ENCODE measurements at places on chromosomes 1 and 21. TPM values are rescaled to one million over a fixed set of nuclear protein-coding genes. Genes with fewer than 3 reads are reported as not detected.

DNA sequence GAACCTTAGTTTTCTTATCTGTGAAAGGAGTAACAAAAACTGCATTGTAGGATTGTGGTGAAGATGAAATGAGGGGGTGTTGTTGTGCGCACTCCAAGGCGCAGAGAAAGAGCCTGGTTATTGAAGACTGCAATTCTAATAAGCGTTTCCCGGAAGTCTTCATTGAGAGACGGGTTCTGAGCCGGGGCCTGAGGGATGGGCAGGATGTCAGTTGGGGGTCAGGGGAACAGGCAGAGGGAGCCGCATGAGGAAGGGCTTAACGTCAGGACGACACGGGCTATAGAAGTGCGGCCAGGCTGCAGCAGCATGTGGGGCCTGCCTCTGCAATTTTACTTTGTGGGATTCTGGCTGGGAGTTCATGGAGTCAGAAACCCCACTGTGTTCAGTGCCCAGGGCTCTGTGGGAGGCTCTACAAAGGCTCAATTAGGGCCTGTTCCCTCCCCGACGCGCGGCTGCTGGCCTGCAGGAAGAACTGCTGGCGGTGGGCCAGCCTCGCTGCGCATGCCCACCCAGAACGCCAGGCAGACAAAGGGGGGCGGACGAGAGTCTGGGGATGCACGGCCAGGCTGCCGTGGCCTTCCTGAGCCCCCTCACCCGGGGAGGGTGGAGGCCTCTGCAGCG is 20.7 kb downstream of the TRIM62 start:
- no peak for DNase-seq

DNA sequence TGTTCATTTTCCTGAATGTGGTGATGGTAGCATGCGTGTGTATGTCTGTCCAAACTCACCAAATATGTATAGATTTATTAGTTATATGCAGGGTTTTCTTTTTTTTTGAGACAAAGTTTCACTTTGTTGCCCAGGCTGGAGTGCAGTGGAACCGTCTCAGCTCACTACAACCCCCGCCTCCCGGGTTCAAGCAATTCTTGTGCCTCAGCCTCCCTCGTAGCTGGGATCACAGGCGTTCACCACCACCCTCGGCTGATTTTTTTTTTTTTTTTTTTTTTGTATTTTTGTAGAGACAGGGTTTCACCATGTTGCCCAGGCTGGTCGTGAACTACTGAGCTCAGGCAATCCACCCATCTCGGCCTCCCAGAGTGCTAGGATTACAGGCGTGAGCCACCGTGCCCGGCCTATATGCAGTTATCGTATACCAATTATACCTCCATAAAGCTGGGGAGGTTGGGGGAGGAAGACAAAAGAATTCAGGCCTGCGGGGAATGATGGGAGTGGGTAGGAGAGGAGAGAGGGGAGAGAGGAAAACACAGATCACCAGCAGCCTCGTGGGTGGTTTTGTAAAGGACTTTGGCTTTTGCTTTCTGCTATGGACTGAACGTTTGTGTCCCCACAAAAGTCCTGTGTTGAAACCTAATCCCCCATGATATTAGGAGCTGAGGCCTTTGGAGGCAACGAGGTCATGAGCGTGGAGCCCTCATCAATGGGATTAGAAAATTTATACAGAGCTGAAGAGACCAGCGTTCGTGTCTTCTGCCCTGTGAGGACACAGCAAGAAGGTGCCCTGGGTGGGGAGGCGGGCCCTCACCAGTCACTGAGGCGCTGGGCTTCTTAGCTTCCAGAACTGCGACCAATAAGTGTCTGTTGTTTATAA is 4.4 kb upstream of the HNRNPU start:
- no peak for DNase-seq

DNA sequence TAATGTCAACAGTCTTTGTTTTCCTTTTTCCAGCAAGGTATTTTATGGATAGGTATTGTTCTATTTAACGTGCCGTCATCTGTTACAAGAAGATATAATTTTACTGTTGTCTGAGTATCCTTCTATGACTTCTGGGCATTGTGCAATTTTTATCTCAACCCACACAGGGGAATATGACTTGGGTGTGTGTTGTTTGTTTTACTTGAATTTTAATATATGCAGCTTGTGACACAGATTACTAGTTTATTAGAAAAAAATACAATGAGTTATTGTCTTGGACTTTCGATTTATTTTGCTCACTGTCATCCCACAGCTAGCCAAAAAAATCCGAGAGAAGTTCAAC is 111.9 kb downstream of the CACHD1 start:
- DNase-seq: no peak

The MR1 gene
- total RNA-seq: 15.4 TPM

The RIPK4 gene
- 2.0 TPM for total RNA-seq

The SYCP1 gene
- not detected for total RNA-seq

All from CD8-positive, alpha-beta T cell (primary cell).